Activated CD4-positive, alpha-beta T cell treated with anti-CD3 and anti-CD28 coated beads, Interleukin-2, Interleukin-6, amounts not matched to agents 100 ng/mL and 50 ng/mL, durations not matched to agents 16 hours and 8 hours (primary cell): ENCODE measurements at places on chromosomes 11 and 22.

- no peak for DNase-seq
Observed at GRCh38 chr22:29093501-29094300, 20.9 kb downstream of the KREMEN1 start.

DNA sequence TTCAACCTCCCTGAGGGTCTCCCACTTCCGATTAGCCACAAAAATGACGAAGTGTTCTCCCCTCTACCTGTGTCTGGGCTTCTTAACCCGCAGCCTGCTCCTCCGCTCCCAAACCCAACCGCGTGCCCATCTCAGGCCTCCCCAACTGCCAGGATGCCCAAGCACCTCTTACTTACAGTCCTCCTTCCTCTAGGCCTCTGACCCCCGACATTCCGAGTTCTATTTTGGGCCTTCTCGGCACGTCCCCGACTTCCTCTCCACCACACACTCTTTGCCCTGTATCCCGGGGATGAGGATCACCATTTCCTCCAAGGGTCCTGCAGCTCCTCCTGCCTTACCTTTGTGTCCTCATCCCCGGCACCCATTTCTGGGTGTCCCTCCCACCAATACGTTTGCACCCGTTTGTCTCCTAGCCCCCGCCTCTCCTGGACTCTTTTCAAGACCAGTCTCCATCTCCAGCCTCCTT lies 388 bp upstream of the MUS81 start:
- DNase-seq: no peak

GRCh38 chr11:2741006-2741376 lies 41.2 kb upstream of the KCNQ1OT1 start:
- no peak for DNase-seq

- DNase-seq: no peak
Observed at GRCh38 chr11:60989093-60989650, 17.7 kb downstream of the CD6 start.

- DNase-seq: peak; percentile 14
Observed at GRCh38 chr11:121575250-121575962, 122.6 kb upstream of the SORL1-AS1 start.

GRCh38 chr22:44340271-44341239 lies 27.8 kb upstream of the SHISAL1 start:
- no peak for DNase-seq

GRCh38 chr11:95512682-95513081 lies 276.9 kb downstream of the FAM76B start:
- no peak for DNase-seq

DNA sequence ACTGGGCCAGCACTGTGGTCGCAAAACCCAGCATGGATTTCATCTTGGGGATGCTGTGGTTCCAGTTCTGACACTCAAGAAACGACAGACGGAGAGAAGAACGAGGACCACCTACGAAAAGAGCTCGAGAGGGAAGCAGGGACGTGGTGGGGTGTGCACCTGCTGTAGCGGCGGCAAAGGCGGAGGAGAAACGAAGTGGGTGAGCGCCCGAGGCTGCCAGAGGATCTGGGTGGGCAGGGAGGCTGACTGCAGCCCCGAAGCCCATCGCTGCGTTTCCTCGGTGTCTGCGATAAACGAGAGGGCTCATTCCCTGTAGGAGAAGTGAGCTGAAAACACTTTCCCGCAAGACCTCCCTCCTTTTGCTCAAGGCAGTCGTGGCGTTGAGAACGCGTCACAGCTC lies 246.1 kb downstream of the OR4C45 start:
- no peak for DNase-seq

- no peak for DNase-seq
Observed at GRCh38 chr11:420911-421321, 6.1 kb upstream of the SIGIRR start.

GRCh38 chr11:65554842-65555430 lies 3.2 kb downstream of the LTBP3 start:
- DNase-seq: no peak

DNA sequence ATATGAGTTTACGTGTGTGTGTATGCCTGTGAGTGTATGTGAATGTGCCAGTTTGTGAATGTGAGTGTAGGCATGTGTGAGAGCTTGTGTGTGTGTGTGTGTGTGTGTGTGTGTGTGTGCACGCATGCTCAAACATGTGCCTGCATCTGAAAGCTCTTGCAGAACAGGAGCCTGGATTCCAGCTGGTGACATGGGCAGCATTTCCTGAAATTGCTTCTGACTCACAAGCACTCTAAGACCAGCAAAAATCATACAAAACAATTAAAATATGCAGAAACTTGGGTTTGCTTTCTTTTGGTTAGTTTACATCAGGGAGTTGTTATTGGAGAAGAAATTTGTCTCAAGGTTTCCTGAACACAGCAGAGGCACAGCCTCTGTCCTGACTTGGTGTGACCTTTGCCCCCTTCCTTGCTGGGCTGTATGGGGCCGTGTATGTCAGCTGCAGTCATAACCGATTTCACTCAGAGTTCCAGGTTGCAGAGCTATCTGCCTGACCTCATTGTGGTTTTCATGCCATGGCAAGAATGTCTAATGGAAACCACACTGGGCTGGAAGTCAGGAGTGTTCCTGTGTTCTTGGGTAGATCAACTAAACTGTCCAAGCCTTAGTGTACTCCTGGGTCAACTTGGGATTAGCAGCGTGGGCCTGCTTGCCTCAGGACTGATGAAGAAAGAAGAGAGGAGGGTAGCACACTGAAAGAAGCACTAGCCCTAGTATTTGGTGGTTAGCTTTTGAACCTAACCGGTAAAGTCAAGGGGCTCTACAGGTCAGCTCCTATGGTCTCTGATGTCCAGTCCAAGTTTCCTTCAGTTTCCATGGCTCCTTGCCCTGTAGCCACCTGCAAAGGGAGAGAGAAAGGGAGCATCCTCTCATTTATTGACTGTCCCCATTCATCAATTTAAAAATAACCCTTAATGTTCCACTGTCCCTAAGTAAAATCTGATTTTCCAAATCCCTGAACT lies 143.7 kb downstream of the SNX19 start:
- DNase-seq: no peak

DNA sequence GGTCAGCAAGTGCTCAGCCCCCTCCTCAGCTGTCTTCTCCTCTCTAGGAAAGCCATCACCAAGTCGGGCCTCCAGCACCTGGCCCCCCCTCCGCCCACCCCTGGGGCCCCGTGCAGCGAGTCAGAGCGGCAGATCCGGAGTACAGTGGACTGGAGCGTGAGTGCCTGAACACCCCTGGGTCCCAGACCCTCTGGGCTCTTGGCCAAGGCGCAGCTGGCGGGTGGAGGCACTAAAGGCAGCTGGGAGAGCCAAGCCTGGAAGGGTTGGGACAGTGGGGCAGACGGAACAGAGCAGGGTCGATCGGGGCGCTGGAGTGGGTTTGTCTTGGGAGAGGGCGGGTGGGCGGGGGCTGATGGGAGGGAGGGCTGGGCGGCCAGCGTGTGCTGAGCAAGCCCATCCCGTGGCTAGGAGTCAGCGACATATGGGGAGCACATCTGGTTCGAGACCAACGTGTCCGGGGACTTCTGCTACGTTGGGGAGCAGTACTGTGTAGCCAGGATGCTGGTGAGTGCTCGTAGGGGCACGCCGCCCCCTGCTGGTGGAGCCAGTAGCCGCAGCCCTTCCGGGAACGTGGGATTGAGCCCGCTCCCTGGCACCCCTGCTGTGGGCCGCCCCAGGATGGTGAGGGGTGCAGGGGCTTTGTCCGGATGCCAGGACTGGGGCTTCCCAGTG lies 14.1 kb upstream of the MDK start:
- DNase-seq: peak; percentile 79

- DNase-seq: no peak
Observed at GRCh38 chr22:38030311-38031133, 26.7 kb upstream of the PICK1 start.

- no peak for DNase-seq
Observed at GRCh38 chr11:82895437-82896091, 4.7 kb downstream of the PRCP start.

DNA sequence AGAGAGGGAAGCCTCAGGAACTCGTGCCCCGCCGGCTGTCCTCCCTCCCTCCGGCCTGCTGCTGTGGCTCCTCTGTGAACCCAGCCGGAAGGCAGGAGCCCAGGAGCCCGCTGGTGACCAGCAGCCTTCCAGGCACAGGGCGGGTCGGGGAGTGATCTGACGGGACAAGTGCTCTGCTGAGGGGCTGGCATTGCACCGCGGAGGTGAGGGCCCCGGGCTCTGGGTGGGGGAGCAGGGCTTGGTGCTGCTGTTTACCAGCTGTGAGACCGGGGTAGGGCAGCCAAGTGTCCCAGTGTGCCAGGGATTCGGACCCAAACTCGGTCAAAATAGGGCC lies 53.3 kb downstream of the FLRT1 start:
- DNase-seq: no peak

DNA sequence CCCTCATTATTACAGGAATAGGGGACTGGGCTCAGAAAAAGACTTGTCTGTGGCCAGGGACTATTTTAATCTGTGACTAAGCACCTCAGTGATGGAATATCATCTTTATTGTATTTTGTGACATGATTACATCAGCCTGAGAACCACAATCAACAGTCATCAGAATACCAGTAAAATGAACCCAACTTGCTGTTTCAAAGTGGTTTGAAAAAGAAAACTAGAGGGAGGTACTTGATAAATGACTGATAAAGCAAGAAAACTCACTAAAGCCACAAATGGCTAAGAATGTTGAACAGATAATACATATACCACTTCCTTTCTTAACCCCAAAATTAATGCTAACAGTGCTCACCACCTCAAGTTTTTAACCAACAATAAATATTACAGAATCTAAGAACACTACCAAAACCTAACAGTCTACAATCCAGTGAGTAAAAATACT lies 155.7 kb downstream of the ATG16L2 start:
- DNase-seq: peak; percentile 85

- peak; percentile 58 for DNase-seq
Observed at GRCh38 chr11:12176410-12176809, 66.0 kb downstream of the MICAL2 start.

GRCh38 chr11:102457865-102458264 lies 5.3 kb upstream of the TMEM123 start:
- no peak for DNase-seq

DNA sequence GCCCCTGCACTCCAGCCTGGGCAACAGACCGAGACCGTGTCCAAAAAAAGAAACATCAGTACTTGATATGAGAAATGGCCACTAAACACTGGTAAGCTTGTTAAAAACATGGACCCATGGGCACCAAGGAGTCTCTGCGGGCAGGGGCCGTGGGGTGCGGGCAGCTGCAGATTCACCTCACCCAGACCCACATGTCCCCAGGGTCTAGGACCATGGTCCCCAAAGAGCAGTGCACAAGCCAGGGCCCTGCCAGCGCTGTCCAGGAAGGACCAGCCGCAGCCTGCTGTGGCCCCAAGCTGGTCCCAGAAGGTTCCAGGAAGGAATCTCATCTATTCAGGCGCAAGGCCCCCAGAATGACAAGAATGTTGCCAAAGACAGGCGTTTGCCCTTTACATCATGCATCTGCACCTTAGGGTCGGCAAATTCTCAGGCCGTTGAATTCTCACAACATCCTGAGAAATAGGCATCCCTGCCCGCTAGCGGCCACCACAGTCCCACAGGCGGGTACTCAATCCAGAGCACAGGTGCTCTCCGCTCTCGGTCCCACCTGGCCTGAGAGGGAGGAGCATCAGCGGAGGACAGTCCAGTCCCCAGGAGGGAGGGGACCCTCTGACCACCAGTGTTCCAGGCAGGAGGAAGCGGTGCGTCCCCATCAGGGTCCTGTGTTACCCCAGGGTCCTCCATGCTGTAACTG lies 9.5 kb downstream of the YPEL1 start:
- DNase-seq: no peak

- no peak for DNase-seq
Observed at GRCh38 chr11:106461839-106462545, 384.5 kb downstream of the AASDHPPT start.

DNA sequence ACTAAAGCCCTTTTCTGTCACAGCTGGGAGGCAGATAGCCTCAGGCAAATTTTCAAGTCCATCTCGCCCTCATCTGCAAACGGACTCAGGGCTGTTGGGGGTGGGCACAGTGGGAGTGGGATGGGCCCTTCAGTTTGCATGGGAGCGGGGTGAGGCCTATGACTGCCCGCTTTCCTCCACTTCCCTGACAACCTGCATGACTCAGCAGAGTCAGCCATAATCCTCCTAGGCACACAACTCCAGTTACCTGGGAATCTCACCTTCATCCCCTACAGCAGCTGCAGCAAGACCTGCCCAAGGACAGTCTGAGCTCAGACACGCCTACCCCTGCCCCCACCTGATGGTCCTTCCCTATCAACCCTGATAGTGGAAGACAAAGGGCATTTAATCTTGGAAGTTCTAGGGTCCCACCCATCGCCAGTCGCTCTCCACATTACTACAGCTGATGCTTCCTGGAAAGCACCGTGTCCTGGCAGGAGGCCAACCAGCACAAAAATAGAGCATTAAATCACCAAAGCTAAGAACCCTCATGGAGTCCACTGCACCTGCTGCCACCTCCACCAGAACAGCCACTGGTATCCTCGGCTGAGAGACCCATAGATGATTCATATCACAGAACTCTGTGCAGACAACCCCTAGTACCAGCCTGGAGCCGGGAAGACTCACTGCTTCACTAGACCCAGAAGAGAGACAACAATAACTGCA lies 319.3 kb downstream of the DCDC1 start:
- no peak for DNase-seq

DNA sequence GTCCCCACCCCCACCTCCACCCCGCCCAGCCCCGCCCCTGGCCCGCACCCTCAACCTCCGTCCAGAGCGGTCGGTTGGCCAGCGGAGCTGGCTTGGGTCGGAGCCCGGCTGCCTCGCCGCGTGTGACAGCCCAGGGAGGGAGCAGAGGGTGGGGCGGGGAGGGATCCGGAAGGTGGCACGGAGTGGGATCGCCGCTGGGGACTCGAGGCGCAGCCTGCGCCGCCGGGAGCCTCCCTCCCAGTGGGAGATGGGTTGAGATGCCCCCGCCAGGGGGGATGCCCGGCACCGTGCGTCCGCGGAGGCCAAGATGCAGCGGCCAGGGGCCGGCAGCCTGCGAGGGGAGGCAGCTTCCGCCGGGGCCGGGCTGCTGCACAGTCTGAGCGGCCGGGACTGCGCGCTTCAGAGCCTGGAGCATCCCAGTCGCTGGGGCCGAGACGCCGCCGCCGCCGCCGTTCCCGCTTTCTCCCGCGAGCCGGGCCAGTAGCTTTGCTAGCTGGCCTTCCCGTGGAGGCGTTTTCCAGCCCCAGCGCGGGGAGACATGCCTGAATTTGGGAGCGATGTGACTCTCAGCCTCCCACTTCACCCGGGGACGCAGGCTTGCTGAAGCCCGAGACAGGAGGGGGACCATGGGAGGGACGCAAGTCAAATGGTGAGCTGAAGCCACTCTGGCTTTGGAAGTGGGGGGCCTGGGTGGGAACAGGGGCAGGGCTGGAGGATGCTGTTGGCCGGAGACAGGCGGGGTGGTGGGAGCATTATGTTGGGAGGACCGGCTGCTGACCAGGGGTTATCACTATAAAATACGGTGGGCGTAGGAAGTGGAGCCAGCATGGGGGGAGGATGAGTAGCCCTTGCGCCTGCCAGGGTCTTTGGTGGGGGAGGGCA lies 40.2 kb downstream of the DIXDC1 start:
- peak; percentile 11 for DNase-seq

- no peak for DNase-seq
Observed at GRCh38 chr22:30202531-30203006, 44.0 kb downstream of the LIF start.
